ENCODE measurements at places on chromosomes 1 and 21.

GRCh38 chr1:65258106-65258505, 51.2 kb upstream of the DNAJC6 start:
- no peak for DNase-seq

DNA sequence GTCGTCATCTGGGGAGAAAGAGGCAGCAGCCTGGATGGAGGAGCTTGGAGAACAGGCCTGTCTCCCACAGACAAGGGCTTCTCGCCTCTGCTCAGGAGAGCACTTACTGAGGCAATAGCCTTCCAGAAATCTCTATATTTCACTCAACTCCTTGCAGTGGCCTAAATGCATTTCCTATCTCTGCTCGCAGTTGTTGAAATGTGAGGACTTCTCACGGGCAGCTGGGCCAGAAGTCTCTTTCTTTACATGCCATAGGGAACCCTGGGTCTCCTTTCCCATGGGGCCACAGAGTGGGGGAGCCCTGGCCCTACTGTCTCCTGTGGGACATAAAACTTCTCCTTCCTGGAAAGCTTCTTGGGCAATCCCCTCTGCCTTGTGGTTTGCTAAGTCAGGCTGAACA, 43.5 kb upstream of the KIF21B start:
- DNase-seq: no peak

GRCh38 chr1:229411434-229412055, 22.3 kb downstream of the ACTA1 start:
- DNase-seq: no peak

DNA sequence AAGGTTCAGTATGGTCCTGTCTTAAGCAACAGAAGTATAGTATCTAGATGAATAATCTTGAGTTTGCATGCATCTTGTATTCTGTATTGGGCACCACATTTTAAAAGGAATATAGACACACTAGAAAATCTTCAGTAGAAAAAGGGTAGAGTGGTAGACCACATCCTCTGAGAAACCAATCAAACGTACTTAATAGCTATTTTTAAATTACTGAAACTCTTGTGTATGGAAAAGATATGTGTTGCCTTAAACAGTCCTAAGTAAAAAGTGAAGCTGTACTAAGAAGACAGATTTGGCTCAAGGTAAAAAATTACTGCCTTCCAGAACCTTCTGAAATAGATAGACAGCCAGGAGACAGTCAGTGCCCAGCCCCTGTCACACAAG, 3.1 kb downstream of the CTXND2 start:
- DNase-seq: no peak

GRCh38 chr1:96703186-96703585, 18.4 kb upstream of the PTBP2 start:
- no peak for DNase-seq

DNA sequence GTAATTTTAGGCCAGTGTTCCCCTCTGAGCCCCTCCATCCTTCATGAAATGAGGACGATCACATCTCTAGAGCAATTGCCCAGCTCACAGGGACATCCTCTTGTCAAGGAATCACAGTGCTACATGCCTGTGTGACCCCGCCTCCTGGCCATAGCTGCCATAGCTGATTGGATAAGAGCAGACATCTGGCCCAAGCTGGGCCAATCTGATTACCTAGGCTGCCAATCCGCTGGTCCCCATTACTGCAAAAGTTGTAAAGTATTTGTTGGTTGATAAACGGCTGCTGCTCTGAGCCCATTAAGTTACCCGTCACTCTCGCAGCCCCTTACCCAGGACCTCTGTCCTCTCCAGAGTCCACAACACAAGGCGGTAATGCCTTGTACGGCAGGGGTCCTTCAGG, 8.3 kb downstream of the NT5C1A start:
- DNase-seq: no peak

- no peak for DNase-seq
These were observed 42.9 kb downstream of the ATP1A1 start for GRCh38 chr1:116415699-116416533.

DNA sequence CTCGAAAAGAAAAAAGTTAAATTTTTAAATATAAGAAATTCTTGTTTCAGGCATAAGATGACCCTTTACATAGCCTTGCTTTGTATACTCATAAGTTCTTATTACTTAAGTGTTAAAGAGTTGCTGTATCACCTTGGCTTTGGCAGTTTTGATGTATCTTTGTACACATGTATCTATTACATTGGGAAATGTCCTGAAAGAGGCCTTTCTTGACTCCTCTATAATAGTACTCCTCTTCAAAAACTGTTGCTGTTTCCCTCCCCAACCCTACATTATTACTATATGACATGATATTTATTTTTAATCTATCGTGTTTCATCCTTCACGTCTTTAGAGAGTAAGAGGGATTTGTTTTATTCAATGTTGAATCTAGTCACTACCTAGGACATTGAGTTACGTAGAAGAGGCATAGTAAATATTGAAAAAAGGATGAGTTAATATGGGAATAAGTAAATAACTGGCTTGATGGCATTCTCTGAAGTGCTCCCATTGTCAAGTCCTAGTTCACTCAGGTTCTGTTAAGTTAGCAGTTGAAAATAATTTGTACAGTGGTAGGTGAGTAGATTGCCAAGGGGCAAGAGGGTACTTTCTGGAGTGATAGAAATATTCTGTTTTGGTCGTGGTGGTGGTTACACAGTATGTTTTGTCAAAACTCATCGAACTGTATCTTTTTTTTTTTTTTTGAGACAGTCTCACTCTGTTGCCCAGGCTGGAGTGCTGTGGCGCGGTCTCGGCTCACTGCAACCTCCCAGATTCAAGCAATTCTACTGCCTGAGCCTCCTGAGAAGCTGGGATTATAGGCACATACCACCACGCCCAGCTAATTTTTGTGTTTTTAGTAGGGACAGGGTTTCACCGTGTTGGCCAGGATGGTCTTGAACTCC, 8.2 kb downstream of the THRAP3 start:
- no peak for DNase-seq

- DNase-seq: no peak
These were observed 1.1 kb upstream of the ZNF692 start for GRCh38 chr1:248860007-248860406.

DNA sequence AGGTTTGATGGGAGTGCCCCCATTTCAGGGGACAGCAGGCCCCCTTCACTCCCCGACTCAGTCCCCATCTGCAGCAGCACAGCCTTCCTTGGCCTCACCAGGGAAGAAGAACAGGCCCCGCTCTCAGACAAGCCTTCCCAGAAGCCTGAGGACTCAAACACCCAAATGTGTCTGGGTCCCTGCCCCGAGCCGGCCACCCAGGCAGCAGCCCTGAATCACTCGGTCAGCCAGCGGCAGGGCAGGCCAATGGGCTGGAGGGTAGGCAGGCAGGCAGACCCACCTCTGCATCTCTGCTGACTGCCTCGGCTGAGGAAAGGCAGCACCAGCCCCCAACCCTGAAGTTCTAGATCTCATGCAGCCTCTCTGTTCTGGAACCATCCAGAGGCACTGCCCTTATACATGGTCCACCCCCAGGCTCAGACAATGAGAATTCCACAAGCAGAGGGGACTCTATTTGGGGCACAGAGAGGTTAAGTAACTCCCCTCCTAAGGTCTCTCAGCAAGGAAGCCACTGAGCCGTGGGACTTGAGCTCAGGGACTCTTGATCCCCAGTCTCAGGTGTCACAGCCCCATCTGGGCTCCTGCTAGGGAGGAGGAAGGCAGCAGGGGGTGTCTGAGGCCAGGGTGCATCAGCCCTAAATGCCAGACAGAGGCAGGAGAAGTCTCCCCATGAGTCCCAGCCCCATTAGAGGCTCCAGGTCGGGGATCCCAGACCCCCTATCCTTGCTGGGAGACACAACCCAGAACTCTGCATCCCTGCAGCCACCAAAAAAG, 33.2 kb upstream of the RUNX3 start:
- DNase-seq: peak; percentile 58

GRCh38 chr1:192575499-192576189, at the start of gene RGS1:
Gene RGS1, plus strand, starts transcription at chr1:192575773. Its CDS starts 20 bp downstream, at chr1:192575793.
- DNase-seq: peak; percentile 77

- DNase-seq: no peak
These were observed 1679.0 kb upstream of the B3GALT2 start for GRCh38 chr1:194865383-194865782.

DNA sequence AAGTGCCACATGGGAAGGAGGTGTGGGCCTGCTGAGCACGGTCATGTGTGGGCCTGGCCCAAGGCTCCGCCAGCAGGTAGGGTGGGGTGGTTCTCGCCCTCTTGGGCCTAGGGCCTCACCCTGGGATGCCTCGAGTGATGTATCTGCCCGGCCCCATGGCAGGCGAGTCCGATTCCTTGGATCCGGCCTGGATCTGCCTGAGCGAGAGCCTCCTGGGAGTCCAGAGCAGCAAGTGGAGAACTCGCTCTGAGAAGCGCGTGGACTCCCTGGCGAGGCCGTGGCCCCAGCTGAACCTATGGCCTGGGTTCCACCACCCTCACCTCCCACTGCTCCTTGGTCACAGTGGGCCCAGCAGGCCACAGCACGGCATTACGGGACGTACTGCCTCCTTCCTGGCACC, 8.2 kb upstream of the TTC34 start:
- no peak for DNase-seq

DNA sequence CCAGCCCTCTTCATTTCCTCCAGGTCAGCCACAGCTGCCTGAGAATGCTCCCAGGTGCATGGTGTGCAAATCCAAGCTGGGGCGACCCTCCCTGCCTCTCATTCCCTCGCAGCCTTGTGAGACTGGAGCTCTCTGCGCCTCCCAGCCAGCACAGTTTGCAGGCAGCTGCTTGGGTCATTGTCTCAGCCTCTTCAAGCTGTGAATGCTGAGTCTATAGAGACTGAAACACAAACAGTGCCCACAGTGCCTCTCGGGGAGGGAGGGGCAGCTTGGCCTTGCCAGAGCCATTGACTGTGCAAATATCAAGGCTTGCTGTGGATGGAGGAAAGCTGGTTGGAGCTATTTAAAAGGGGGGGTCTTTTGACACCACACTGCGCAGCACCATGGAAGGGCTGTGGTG, 10.6 kb downstream of the PLXNA2 start:
- no peak for DNase-seq

DNA sequence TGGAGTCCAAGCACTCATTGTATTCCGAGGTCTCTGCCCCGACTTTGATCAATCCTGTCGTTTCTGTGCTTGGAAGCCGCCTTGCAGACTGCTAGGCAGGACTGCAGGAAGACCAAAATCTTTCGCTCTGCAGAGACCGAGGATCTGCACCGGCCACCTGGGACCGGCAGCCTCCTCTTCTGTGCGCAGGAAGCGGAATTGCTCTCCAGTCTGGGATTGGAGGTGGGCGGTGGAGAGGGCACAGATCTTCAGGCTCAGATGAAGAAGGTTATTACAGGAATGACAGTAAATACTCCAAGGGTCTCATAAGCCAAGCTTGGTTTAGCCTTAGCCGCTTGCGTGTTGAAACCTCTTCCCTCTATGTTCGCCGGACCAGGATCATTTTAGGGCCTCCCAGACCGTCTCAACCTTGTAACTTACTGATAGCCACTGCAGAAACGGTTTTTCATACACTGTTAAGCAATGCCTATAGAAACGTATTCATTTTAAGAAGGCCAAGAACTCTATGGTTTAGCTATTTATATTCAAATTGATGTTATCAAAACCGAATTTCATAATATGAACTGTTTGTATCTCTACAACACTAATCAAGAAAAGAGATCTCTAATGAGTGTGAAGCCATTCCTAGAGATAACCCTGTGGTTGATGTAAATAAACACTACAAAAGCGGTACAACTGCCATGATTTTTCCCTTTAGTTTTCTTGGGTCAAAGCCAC, 1.1 kb downstream of the MIA3 start:
- DNase-seq: no peak

DNA sequence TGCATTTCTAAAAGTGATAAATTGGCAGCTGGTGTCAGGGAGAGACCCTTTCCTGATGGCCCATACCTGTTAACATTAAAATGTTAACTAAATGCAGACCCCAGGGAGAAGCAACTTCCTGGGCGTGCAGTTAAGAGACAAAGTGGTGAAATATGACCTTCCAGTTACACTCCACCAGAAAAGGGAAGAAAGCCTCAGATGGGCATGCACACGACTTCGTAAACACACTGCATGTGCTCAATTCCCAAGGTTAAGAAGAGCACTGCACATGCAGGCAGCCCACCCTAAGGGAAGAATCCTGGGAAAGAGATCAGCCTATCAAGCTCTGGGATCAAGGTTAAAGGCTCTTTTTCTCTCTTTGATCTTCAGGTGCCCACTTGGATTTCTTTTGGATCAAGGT, 9.7 kb upstream of the GBP6 start:
- DNase-seq: no peak

- peak; percentile 27 for DNase-seq
These were observed 1.5 kb downstream of the PLK3 start for GRCh38 chr1:44801491-44802305.

DNA sequence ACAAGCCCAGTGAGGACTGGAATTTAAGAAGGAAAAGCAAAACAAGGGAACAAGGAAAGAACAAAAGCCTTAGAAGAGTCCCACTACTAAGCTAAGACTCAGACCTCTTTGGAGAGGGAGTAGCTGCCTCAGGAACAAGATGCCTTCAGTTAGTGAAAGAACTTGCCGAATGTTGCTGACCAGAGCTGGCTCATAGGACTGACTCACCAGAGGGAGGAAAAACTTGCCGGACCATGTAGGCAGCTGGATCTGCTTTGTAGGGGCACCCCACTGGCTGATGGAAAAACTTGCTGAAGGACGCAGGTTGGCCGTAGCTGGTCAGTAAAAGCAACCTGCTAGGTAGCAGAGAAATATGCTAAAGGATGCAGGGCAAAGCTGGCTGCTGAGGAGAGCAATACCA, 15.3 kb upstream of the ZSWIM5 start:
- no peak for DNase-seq

DNA sequence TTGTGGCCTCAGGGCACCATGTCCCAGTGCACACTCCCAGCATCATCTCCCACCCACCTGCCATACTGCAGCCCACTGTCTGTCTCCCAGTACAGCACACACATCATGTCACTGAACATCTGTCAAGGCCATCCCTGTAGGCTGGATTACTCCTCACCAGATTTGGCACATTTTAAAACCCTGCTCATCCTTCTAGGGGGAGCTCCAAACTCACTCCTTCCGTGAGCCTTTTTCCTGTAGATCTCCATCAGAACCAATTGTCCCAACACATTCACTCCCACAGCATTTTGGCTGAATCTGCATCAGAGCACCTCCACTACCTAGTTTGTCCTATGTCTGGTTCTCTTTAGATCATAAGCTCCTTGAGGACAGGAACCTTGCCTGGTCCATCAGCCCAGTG, 58.6 kb upstream of the GRIK3 start:
- no peak for DNase-seq

GRCh38 chr1:217135987-217136894, 413.0 kb upstream of the ESRRG start:
- no peak for DNase-seq

DNA sequence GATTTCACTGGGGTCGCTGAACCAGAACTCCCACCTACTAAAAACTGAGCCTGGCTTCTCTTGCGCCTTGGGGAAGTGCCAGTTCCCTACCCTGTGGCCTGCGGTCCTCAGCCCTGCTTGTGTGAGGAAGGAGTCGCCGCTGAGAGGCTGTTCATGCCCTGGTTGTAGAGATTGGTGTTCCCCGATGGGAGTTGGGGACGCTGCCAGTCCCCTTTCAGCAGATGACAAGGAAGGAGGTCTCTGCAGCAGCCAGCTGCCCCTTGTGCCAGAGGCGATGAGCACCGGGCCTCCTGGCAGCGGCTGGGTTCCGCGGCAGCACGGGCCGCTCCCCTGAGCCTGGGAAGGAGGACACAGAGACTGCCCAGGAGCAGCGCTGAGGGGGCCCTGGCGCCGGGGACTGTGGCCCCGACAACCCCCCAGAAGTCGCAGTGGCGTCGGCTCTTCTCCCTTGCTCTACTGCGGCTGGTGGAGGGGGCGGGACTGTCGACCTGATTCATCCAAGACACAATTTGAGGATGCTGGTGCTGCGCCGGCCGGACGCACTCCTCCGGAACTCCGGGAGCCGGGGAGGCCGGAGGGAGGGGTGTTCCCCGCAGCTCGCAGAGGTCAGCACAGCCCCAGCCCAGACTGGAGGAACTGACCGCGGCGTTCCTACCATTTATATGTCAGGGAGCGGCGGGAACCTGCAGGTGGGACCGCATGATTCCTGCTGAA, 12.0 kb upstream of the ADORA3 start:
- DNase-seq: no peak
